ENCODE measurements at places on chromosomes 12 and 14.

GRCh38 chr14:47332939-47333338, 342.5 kb downstream of the MDGA2 start:
- DNase-seq: no peak

- no peak for DNase-seq
Observed at GRCh38 chr14:66109426-66109825, 376.7 kb upstream of the CCDC196 start.

DNA sequence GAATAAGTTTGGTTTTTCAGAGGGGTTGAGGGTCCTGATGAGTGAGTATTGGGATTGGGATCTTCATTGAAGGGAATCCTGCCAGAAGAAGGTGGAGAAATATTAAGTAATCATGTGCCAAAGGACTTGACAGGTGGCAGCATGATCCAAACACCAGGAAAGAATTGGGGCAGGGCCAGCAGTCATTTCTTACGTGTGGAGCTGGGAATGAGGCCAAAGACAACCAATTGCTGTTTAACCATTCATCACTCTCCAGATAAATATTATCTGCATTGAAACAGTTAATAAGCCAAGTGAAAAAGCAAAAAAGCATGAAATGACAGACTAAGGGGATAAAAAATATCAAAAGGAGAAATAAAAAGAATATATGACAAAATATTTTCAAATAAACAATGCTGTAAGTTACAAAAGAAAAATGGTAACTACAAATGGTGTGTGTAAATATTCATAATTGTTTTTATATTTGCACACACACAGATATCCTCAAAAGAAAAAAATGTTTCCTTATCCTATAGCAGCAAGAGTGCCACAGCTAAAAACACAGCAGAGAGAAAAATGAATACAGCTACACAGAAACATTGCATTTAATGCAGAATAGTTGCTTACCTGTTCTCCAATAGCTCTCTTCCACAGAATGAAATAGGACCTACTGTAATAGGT, 26.2 kb downstream of the C2CD5 start:
- no peak for DNase-seq

GRCh38 chr12:116885491-116885890, 4.2 kb upstream of the HRK start:
- no peak for DNase-seq

- no peak for DNase-seq
Observed at GRCh38 chr14:90332271-90332584, 487 bp upstream of the NRDE2 start.

- no peak for DNase-seq
Observed at GRCh38 chr14:69882915-69883314, 3.7 kb downstream of the SMOC1 start.

DNA sequence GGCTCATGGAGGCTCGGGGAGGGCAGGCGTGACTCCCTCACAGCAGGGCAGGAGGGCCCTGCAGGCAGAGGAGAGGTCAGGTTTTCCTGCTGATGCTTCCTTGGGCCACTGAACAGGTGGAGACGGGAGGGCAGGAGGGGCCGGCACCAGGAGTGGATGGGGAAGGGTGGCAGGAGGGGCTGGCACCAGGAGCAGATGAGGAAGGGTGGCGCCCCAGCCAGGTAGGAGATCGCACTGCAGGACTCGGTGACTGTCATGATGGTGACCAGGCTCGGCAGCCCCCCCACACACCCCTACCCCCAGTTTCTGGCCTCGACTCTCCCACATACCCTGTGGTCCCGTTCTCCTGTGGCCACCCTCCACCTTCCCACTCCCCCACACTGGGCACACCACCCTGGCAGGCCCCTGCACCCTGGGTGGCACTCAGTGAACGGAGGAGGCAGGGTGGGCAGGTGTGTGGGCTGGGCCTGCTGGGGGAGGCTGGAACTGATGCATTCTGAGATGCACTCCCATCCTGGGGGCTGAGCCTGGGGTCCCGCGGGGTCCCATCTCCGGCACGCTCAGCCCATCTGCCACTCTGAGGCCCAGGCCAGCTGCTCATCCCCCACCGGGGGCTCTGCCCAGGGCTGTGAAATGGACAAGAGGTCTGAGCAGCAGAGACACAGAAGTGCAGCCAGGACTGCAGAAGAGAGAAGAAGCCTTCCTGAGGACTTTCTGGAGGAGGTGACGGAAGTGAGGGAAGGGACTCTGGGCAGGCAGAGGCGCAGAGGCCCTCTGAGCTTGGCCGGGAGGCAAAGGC, 2.8 kb downstream of the NUDT14 start:
- DNase-seq: no peak

DNA sequence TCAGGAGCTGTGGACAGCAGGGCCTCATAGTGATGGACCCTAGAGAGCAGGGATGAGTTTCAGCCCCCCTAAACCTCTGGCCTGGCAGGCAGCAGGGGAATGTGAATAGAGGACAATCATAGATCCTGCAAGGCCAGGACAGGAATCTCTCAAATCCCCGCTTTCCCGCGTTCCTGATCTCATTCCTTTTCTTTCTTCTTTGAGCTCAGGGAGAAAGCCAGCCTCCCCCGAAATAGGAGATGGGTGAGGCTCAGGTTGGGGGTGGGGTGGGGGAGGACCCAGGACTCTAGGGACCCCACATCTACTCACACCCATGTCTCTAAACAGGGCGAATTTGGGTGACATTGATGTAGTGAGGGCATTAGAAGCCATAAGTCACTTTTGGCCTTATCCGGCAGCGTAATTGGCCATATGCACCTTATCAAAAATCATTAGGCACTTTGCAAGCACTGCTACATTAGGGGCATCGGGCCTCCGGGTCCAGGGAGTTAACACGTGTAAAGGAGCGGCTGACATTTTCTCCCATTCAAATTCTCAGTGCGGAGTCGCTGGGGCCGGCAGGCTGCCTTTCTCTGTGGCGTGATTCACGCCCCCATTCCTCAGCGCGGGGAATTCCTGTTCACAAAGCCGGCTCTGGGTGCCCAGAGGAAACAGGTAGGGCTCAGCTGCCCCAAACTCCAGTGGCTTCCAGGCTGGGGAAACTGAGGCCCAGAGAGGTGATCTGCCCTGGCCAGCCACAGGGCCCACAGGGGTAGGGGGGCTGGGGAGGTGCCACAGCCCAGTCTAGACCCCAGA, 1.5 kb downstream of the LHX5 start:
- DNase-seq: no peak

DNA sequence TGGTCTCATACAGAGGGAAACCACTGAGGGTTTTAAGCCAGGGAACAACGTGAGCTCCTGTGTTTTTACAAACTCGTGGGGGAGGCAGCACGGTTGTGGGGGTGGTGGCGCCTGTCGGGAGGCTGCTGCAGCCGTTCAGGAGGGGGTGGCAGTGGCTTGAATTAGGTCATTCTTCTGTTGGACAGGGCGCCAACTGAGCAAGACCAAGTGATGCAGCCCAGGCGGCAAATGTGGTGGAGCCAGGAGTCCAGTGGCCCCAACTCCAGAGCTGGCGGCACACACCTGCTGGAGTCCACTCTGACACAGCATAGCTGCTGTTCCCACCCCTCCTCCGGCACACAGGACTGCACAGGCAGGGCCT, 27.8 kb downstream of the FBRSL1 start:
- no peak for DNase-seq
